ENCODE measurements at places on chromosomes 16 and 17.

GRCh38 chr16:69319826-69320739, 8.9 kb downstream of the VPS4A start:
- no peak for DNase-seq

GRCh38 chr16:56994311-56994710, 5.0 kb downstream of the NLRC5 start:
- no peak for DNase-seq

DNA sequence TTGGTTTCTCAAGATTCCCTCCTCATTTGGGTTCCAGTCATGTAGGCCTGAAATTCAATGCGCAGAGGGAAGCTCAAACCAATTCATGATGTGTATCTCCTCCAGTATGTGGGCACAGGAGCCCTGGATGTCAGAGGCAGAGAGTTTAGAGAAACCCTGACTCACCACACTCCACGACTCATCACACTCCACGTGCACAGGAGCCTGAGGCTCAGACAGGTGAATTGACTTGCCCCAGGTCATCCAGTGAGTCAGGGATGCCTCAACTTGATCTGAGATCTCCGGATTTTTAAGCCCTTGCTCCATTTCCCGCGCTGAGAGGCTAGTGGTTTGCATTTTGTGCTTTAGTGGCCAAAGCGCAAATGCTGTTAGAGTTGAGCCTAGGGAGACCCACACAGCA, 183.9 kb downstream of the HAPSTR1 start:
- DNase-seq = no peak

- no peak for DNase-seq
Measured at GRCh38 chr17:31388351-31388750, 3.1 kb upstream of the RAB11FIP4 start.

DNA sequence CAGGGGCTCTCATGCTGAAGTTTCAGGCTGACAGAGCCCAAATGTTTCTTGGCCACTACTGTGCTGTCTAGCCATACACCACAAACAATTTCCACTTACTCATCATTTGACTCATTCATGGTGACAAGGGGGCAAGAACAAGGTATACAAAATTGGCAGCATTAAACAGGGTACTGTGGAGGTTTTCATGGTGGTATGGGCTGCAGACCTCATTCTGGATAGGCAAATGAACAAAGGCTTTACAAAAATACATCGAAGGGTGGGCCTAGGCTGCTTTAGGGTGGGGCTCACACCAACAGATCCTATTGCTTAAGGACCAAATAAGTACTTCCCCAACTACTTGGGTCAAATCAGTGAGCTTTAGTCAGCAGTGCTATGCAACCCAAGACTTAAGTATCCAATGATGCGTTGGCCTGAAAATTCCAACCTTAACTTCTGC, 53.0 kb downstream of the N4BP1 start:
- no peak for DNase-seq

DNA sequence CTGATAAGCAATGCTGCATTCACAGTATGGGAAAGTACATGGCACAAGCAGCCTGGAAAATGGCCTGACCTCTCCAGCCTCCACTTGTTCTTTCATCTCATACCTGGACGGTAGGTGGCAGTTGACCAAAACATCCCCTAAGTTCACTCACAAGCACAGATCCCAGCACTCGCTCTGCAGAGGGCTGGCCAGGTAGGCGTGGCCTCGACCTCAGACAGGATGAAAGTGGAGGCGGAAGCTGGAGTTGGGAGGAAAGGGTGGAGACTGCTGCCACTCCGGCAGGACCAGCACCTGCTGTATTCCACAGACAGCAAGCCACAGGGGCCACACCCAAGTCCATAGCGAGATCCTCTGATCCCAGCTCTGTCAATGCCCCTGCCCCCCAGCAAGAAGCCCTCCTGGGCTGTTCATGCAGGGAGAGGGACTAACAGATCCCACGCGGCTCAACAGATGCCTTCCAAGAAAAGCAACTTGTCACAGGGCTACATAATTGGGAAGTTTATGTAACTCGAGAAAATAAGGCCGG, 31.3 kb downstream of the ZCCHC14 start:
- no peak for DNase-seq

GRCh38 chr17:17080781-17081180, 38.5 kb downstream of the MPRIP start:
- DNase-seq = no peak

GRCh38 chr16:525520-526180, 1.9 kb upstream of the CAPN15 start:
- peak; percentile 34 for DNase-seq

GRCh38 chr17:50507871-50508572, at the start of gene MYCBPAP:
MYCBPAP (plus strand) TSS chr17:50508439; CDS start chr17:50508675, 236 bp downstream.
- DNase-seq = peak; percentile 70

DNA sequence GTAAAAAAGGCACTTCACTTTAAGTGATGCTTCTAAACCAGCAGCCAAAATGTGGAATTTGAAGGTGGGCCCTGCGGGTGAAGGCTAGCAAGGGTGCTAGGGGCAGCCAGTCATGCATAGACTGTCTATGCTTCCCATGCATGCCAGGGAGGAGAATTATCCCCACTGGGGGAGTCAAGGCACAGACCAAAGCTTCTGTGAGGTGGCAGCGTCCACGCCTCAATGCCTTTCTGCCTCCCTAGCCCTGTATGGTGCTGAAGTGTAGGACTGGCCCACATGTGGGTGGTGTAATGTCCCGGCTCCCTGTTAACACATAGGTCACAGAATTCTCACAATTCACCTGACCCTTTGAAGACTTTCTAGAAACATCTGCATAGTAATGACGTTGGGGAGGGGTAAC, 1.9 kb downstream of the HS3ST2 start:
- DNase-seq = no peak

- DNase-seq = no peak
Measured at GRCh38 chr16:20089246-20089965, 15.7 kb upstream of the GPR139 start.

- no peak for DNase-seq
Measured at GRCh38 chr17:66229783-66230538, 746 bp upstream of the APOH start.

- DNase-seq = no peak
Measured at GRCh38 chr17:37859451-37859850, 64.8 kb upstream of the TBC1D3K start.

Measured in activated T-cell treated with anti-CD3 and anti-CD28 coated beads for 1 hour (primary cell).